ENCODE measurements at places on chromosomes 7 and 10.

GRCh38 chr10:77391605-77392235 is 245.9 kb downstream of the KCNMA1 start:
- DNase-seq: no peak

GRCh38 chr10:43376046-43376635 is 4.7 kb downstream of the FXYD4 start:
- no peak for DNase-seq

DNA sequence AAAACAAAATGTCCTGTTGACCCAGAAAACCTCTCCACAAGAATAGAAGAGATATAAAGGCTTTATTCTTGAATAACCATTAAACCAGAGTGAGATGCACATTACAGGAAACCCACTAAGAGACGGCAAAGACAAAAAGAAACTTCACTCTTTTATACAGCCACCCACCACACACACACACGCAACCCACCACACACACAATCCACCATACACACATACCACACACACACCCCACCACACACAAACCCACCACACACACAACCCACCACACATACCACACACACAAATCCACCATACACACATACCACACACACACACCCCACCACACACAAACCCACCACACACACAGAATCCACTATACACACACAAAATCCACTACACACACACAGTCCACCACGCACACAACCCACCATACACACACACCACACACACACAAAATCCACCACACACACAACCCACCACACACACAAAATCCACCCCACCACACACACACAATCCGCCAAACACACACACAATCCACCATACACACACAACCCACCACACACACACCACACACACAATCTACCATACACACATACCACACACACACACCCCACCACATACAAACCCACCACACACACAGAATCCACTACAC is 9.5 kb upstream of the REPIN1 start:
- DNase-seq: no peak

GRCh38 chr7:38548605-38549004 is 82.6 kb downstream of the AMPH start:
- no peak for DNase-seq

DNA sequence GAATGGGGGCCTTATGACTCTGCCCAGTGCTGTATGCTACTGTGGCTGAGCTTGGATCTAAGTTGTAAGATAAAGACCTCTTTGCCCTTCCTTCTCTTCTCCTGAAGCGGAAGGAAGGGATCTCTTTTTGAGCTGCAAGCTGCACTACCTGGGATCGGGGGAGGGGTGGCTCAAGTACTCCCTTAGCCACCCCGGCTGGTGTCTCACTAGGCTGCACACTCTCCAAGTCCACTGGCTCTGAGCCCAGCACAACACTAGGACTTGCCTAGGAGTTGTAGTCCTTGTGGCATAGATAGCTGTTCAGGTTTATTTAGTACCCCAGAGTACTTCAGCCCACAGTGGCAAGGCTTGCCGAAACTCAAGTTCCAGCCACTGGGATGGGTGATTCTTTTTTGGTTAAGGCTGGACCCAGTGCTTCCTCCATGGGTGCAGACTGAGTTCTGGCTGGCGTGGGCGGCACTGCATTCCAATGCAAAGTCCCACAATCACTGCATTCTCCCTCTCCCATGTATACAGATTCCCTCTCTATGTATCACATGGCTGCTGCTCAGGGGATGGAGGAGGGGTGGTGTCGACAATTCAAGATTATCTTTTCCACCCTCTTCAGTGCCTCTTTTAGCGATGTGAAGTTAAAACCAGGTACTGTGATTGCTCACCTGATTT is 76.2 kb upstream of the SLC25A13 start:
- DNase-seq: no peak

- DNase-seq: no peak
Observed at GRCh38 chr7:22882106-22882505, 59.5 kb upstream of the TOMM7 start.

DNA sequence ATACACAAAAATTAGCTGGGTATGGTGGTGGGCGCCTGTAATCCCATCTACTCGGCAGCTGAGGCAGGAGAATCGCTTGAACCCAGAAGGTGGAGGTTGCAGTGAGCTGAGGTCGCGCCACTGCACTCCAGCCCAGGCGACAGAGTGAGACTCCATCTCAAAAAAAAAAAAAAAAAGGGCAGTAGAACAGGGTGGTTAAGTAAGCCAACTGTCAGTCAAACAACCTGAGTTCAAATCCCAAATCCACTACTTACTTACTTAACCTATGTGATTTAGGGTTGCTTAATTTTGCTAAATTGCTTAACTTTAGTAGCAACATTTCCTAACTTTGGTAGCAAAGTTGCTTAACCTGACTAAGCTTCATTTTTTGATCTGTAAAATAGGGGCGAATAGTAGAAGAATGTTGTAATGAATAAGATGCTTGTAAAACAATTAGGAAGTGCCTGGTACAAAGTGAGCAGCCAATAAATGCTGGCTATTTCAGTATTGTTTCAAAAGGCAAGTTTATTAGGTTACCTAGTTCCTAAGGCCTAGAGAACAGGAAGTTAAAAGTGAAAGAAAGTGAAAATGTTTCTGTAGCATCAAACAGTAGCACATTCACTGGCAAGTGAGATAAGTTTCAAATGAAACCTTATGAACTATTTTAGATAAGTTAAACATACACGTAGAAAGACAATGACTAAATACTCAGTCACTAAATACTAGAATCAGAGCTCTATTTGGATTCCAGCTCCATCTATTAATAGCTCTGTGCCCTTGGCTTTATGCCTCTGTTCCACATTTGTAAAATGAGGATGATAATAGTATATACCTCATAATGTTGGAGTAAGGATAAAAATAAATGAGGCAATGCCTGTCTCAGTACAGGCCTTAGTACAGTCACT is 64.3 kb downstream of the HOXA1 start:
- DNase-seq: no peak

DNA sequence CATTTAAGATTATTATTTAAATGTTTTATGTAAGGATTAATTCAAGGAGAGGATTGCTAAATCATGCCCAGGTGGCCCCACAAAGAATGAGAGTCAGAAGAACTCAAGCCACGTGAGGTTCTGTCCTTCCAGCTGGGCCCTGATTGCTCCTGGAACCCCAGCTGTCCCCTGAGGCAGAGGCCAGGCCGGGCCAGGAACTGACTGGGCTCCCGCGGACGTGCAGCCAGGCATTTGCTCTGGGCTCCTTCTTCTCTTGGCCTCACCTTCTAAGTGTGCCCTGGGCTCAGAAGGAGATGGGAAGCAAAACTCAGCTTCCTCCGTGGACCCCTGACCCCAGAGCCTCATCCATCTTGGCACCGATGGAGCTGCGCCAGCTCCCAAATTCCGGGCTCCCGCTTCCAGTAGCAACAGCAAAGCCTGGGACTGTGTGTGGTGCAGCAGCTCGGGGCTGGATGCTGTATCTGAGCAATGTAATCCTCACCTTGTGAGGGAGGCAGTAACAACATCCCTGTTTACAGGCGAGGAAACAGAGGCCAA is 250.6 kb upstream of the PPP2R2D start:
- DNase-seq: no peak

DNA sequence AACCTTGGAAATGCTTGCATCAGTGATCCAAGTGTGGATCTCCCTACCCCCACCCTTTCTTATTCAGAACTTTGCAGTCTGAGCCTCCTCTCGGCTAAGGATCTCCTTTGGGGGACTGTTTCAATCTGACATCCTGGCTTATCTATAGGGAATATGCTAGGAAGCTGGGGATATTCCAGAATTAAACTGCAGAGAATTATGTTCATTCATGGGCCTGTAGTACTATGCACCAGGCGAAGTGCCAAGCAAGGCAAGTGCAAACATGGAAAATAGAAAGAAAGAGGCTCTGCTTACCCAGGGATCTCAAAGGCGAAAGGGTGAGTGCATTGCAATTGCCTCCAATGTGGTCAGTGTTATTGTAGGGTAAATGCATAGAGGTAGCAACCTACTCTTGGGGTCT is 96.5 kb downstream of the CACNB2 start:
- DNase-seq: no peak

- DNase-seq: no peak
Observed at GRCh38 chr7:54615537-54615936, 73.4 kb downstream of the VSTM2A start.

DNA sequence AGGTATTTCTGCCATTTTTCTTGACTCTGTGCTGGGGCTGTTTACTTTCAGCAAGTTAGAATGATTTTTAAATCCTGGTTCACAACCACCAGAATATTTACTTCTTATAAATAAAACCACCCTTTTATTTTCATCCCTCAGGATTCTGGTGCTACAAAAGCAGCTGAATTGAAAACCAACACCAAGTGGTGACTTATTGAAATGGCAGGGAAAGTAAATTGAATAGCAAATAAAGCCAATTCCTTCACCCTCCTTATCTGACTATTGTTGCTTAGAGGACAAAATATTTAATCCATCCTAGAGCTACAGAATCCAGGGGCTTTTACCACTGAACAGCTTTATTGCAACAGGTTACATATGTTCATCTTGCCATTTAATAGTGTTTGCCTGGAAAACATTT is 828.6 kb upstream of the GHITM start:
- DNase-seq: no peak

GRCh38 chr10:103564116-103564501 is 70.6 kb downstream of the NEURL1 start:
- DNase-seq: no peak

All from NCI-H1417 treated with DMSO at 0.1 percent for 48 hours (cell line).